Naive thymus-derived CD8-positive, alpha-beta T cell (primary cell): ENCODE measurements at places on chromosomes 5 and 9. TPM values are rescaled to one million over a fixed set of nuclear protein-coding genes. Genes with fewer than 3 reads are reported as not detected.

Gene ALG2
- 21.9 TPM for total RNA-seq

DNA sequence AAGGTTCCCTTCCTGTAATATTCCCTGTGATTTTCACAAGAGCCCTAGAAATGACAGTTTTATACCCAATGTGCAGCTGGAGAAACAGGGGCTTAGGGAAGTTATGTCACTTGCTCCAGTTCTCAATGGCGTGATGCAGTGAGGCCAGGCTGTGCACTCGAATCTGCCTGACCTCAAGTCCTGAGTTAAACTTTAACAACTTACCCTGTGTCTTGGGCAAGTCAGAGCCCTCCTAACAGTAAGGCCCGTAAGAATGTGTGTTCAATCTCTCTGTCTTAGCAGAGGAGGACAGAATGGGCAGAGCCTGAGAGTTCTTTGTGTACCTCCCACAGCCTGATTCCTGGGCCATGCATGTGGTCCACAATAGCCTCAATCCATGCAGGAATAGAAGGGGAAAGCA, 181.1 kb downstream of the TRIM32 start:
- no peak for DNase-seq

GRCh38 chr9:83154087-83154736, 91.3 kb upstream of the RASEF start:
- no peak for DNase-seq

Gene EDIL3
- not detected for total RNA-seq

Gene SEC61B
- total RNA-seq = 48.1 TPM

GRCh38 chr9:84971571-84971970, 302.0 kb downstream of the NTRK2 start:
- DNase-seq = no peak

Gene ALDOB
- total RNA-seq = not detected

DNA sequence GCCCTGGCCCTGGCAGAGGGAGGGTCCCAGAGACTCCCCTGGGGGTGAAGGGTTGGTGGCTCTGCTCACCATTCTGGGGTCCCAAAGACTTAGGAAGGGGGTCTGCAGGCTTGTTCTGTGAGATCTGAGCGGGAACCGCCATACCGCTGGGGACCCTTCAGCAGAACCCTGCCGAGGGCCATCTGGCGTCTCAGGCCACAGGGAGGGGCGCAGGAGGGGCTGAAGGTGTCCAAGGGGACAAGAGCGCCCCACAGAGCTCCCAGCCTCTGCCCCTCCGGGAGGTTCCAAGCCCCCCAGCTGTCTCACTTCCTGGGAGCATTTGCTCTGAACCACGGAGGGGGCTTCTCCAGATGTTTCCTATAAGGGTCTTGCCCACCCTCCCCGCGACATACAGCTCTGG, 4.8 kb downstream of the FIBCD1 start:
- no peak for DNase-seq

Gene CSF1R
- 1.0 TPM for total RNA-seq

- DNase-seq = no peak
Measured at GRCh38 chr5:160375166-160375565, 4.7 kb upstream of the C1QTNF2 start.

Gene BTNL8
- total RNA-seq = not detected

DNA sequence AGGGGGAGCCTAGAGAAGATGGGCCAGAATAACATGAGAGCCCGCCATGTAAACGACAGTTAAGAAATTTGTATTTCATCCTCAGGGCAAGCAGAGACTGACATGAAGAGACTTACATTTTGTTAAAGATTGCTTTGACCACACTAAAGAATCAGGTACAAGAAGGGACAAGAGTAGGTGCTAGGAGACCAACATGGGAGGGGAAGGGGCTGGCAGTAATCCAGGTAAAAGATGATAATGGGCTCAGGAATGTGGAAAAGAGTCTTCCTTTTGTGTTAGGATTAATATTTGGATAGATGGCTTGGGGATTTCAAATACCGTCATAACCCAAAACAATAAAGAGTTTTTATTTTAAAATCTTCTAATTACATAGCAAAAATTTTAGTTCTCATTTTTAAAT, 137.3 kb downstream of the ZNF462 start:
- no peak for DNase-seq

DNA sequence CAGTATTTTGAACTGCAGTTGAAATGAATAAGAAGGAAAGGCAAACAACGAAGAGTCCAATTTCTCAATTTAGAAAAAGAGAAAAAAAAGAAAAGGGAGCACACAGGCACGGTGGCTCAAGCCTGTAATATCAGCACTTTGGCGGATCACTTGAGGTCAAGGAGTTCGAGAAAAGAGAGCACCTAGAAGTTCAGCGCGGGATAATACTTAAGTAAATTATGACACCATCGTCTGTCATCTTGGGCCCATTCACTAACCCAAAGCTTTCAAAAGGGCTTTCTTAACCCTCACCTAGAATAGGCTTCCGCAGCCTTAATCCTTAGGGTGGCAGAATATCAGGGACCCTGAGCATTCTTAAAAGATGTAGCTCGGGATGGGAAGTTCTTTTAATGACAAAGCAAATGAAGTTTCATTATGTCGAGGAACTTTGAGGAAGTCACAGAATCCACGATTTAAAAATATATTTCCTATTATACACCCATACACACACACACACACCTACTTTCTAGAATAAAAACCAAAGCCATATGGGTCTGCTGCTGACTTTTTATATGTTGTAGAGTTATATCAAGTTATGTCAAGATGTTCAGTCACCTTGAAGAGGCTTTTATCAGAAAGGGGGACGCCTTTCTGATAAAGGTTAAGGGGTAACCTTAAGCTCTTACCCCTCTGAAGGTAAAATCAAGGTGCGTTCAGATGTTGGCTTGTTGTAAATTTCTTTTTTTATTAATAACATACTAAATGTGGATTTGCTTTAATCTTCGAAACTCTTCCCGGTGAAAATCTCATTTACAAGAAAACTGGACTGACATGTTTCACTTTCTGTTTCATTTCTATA, 602 bp upstream of the CD274 start:
- DNase-seq = peak; percentile 17

DNA sequence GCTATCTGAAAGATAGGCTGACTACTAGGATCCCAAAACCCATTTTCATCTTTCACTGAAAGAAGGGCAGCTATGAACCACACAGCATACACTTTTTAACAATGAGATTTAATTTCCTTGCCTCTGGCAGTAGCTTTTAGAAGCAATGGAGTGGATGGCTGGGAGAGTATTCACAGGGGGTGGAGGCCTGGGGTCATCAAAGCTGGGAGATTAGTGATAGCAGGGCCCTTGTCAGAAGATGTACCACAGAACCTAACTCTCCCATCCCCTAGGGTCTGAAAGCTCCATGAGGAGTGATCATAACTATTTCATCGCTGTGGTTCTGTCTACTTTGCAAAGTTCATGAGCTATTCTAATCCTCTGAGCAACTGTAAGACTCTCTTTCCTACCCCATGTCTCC, 332.2 kb downstream of the PRELID2 start:
- no peak for DNase-seq

DNA sequence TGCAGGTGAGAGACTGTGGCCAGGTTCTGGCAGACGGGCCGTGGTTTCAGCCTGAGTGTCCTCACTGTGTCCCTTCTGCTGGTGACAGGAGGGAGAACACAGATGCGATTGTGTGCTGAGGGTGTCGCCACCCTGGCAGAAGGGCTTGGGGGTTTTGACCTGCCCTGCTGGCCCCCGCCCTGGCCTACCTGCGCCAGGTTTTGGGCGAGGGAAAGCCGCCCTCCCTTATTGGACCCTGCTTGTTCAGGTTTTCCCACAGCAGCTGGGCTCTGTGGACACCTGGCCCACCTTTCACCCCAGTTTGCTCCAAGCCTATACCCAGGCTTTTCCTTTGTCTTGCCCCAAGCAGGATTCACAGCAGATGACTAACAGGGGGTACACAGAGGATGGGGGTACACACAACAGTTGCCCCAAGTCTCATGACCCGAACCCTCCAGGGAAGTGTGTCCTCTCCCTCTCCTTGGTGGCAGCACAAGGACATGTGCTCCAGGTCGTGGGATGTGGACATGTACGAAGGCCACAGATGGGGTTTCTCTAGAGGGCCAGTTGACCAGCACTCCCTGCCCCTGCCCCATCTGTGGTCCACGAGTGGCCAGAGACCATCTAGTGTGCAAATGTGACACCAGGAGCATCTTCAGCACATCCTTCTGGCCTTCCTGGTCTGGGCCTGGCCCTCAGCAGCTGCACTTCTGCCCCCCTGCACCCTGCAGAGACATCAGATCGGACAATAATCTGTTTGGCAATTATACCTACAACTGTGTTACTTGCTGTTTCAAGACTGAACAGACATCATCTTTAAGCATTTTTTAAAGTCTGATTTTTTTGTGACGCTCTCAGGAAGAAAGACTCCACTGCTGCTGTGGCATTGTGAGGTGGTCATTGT, 265.8 kb upstream of the IRX4 start:
- DNase-seq = no peak

GRCh38 chr5:38556599-38557307, at the start of gene LIFR:
Gene LIFR, minus strand, starts transcription at chr5:38556646. Its CDS starts 25,999 bp downstream, at chr5:38530647.
- no peak for DNase-seq

Gene SV2C
- not detected for total RNA-seq

Gene PTCD2
- total RNA-seq = 13.9 TPM

GRCh38 chr9:87442451-87442850, 55.2 kb upstream of the DAPK1 start:
- no peak for DNase-seq

- DNase-seq = no peak
Measured at GRCh38 chr5:71576241-71576640, 10.9 kb upstream of the MCCC2 start.

Gene NUTM2F
- total RNA-seq = not detected

GRCh38 chr5:159377653-159378052, 47.4 kb upstream of the IL12B start:
- DNase-seq = no peak

GRCh38 chr5:62477801-62478200, 65.2 kb downstream of the IPO11 start:
- DNase-seq = no peak

GRCh38 chr9:76772686-76773445, 8.6 kb downstream of the PCA3 start:
- no peak for DNase-seq

DNA sequence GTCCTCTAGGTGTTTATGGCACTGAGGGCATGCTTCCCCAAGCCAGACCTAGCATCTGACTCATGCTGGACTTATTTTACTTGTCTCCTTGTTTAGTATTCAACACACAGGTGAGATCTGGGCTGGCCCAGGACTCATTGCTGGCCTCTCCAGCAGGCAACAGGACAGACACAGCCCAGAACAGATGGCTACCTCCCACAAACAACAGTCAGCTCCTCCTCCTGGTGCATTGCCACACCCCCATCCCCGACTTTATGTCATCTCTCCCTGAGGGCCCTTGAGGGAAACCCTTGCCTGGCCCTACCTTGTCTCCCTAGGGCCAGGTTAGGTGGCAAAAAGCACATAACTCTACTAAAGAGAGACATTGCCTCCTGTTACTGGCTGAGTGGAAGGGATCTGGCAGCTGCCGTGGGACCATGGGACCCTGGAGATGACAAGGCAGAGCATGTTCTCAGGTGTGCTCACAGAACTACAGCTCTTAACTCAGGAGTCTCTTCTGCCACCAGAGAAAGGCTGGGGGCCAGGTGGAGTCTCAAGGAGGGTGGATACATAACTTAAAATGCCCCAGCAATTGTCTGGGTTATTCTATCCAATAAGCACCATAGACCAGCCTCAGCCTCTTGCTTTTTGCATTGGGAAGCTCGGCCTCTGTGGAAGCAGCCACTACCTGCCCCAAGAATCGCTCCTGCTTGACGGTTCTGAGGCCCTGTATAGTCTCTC, 2.3 kb downstream of the ACSL6 start:
- DNase-seq = no peak

GRCh38 chr5:57338068-57338867, 144.3 kb downstream of the ACTBL2 start:
- DNase-seq = no peak

DNA sequence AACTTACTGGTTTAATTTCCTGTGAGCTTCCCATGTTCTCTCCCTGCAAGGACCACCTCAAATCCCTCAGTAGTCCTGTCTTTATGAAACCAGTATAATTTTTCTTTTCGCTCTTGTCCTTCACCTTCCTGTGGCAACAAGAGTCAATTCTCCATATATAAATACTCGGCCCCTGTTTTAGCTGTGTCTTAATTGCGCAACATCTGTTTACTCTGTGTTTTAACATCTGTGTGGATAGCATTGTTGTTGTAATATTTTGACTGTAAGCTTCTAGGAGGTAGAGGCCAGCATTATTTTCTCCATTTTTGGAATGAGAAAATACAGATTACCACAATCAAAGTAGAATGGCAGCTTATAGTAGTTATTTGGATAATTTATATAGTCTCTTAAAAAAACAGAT, 30.2 kb upstream of the CDKN2B start:
- DNase-seq = no peak

- no peak for DNase-seq
Measured at GRCh38 chr9:115378758-115379157, 260.8 kb upstream of the TNC start.

Gene CD180
- 1.4 TPM for total RNA-seq

DNA sequence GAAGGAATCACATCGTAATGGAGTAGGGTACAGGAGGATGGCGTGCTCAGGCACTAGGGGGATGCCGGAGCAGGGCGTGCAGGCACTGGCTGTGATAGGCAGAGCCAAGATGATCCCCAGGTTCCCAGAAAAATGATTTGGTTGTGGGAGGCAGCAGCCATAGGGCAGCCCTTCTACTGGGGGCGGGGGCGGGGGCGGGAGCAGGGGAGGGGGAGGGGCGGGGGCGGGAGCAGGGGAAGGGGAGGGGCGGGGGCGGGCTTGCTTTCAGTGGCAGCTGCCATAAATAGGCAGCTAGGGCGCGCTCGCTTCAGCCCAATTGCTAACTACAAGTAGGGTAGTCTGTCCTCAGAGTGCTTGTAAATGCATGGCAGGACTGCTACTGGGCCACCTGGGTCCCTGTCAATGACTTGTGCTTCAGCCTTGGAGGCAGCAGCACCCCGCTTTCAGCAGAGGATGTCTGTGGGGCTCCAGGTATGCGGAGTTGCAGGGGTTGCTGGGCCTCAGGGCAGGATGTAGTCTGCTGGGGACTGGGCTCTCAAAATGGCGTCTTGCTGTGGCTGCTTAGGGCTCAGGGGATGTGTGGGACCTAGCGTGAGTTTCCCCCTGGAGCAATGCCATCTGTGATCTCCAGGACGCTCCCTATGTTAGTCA, 354.3 kb downstream of the RAB3C start:
- no peak for DNase-seq

DNA sequence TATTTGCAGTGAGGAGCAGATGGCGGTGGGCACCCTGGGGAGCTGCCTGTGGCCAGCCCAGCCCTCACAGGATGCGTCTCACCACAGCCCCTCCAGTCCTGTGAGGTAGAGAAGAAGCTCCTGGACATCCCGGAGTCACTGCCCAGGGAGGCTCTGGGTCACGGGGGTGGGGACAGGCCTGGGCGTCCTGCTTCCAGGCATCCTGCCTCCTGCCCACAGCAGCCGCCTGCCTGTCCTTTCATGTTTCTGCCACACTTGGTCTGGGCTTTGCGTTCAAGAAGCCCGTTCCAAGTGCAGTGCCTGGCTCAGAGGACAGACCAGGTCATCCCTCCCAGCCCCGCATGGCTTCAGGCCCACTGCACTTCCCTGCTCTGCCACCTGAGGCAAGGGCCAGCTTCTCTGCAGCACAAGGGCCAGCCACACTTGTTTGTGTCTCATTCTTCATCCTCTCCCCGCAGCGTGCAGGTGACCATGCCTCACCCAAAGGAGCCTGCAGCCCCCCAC, 38.2 kb downstream of the ZDHHC11B start:
- DNase-seq = no peak

- DNase-seq = no peak
Measured at GRCh38 chr9:72480921-72481320, 40.5 kb upstream of the TMC1 start.
